Endodermal cell (in vitro differentiated cells): ENCODE measurements at places on chromosomes 2 and 18. TPM values are rescaled to one million over a fixed set of nuclear protein-coding genes. Genes with fewer than 3 reads are reported as not detected.
A peak's percentile ranks its signal among the peaks of the same experiment; 100 is the strongest.

DNA sequence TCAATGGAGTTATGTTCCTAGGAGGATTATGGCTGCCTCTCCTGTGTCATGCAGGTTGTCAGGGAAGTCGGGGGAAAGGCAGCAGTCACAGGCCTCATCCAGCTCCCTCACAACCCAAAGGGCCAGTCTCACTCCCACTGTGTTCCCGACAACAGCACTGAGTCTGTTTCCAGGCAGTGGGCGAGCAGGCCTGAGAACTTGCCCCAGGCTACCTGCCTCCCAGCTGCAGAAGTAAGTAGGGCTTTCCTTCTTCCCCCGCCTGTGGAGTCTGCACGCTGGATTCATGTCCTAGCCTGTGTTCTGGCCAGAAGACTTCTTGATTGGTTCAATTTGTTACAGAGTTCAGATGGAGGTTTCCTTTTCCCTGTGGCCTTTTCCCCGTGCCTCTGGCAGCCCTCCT is 8.2 kb upstream of the ZNF638 start:
- no peak for DNase-seq

GRCh38 chr2:95283562-95283961 is 9.3 kb downstream of the PROM2 start:
- DNase-seq: no peak

DNA sequence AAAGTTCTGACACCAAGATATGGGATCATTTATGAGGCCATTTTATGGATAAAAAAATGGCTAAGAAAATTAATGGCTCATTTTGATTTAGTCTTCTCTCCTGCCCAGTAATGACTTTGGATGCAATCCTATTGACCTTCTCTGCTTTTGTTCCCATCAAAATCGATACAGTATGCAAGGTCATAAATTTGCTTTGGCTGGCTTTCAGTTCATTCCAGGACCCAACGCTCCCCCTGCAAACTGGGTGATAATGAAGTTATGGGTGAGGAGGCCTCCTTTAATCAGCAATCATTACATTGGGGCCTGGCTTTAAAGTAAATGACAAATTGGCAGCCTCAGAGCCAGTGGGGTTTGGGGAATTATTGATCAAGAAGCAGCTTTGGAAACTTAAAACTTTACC is 351.8 kb upstream of the GYPC start:
- no peak for DNase-seq

DNA sequence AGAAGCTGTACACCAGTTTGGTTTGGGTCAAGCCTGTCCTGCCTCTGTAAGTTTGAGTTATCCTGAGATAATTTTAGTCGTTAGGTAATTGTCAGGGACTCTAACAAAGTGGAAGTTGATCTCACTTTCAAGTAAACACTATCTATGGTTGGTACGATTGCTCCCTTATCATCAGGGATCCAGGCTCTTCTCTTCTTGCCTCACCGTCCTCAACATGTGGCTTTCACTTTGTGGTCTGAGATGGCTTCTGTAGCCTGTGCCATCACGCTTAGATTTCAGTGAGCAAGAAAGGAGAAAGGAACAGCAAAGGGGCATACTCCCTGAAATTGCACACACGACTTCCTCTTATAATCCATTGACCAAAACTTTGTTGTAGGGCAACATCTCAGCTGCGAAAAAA is 115.6 kb downstream of the CTAGE1 start:
- DNase-seq: no peak

DNA sequence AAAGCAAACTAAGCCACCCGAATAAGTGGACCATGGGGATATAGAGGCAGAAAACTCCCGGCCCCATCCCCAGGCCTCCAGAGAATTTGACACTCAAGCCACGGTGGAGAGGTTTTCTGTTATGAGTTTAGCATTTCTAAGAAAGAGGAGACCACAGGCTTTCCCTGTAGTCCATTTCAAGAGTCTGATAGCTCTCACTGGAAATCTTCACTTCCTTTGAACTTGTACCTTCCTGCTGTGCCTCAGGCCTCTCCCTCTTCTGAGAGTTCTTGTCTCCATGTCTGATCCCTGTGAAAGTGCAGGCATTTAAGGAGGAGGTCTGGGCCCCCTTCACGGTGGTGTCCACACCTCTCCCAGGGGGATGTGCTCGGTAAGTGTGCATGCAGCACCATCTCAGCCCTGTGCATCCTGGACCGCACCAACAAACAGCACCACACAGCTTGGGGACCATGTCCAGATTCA is 113.7 kb downstream of the BCL2 start:
- no peak for DNase-seq

DNA sequence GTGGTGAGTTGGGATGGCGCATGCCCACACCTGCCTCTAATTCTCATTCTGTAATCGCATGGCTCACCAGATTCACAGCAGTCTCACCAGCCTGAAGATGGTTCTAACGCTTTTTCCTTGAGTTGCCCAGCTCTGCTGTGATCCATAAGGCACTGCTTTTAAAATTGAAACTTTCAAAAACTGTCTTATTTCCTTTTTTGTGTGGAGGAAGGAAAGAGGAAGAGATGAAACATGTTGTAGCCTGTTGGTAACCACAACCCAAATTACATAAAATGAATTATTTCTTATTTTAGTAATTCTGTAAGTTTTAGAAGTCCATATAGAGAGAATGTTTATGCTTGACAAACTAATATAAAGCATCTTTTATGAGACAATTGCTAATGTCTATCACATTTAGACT is 165.4 kb downstream of the RBM43 start:
- no peak for DNase-seq

- no peak for DNase-seq
Measured at GRCh38 chr18:34697233-34697632, 12.9 kb upstream of the DTNA start.

GRCh38 chr2:239034561-239035341 is 186.9 kb downstream of the TWIST2 start:
- DNase-seq: no peak

- DNase-seq: no peak
Measured at GRCh38 chr18:79092874-79093273, 23.7 kb downstream of the ATP9B start.

GRCh38 chr2:71348302-71348701 is 16.7 kb downstream of the ZNF638 start:
- DNase-seq: peak; percentile 54

DNA sequence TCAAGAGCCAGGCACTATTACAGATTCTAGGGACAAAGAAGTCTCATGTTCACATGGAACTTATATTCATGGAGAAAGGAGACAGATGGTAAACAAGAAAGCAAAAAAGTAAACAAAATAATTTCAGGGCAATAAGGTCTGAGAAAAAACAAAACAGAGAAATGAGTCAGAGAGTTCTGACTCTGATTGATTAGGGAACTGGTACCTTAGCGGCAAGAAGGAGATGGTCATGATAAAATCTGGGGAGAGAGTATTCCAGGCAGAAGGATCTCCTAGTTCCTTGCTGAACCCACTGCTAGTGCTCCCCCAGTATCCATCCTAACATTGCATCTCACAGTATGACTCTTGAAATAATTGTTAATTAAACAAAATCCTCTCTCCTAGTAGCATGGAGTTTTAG is 161.8 kb upstream of the KLF7 start:
- DNase-seq: no peak

DNA sequence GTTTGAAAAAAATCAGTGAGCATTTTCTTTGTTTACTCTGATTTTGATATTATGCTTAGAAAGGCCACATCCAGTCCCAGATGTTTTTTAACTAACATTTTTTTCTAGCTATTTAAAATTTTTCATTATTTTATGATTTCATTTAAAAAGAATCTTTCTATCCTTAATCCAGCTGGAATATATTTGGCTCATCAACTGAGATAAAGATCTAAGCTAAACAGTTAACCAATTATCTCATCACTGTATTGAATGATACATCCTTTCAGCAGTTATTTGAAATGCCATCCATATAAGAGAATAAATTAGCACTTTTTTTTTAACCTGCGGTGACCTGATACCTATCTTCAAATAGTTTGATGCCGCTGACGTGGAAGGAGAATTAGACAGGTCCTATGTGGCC is 245.5 kb upstream of the COPS8 start:
- DNase-seq: no peak

GRCh38 chr2:84704505-84705244 is 176.2 kb downstream of the TRABD2A start:
- no peak for DNase-seq

DNA sequence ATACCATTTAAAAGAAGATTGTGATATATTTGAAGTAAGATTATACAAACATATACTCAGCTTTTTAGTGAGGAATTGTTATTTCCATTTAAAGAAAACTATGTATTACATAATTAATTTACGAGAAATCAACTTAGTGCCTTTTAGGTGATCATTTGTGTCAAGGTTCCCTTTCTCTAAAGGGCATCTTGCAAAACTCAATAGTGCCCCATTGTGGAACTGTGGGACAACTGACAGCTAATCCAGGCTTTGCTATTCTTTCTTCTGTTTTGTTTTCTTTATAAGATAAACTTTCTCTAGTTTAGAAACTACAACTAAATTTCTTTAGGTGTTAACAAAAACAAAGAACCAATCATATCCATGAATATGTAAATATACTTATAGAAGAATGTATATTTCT is 24.3 kb upstream of the VIT start:
- DNase-seq: no peak

GRCh38 chr2:167733747-167734146 is 513.6 kb downstream of the STK39 start:
- DNase-seq: no peak

- DNase-seq: no peak
Measured at GRCh38 chr2:231720987-231721966, 13.0 kb downstream of the PTMA start.

DNA sequence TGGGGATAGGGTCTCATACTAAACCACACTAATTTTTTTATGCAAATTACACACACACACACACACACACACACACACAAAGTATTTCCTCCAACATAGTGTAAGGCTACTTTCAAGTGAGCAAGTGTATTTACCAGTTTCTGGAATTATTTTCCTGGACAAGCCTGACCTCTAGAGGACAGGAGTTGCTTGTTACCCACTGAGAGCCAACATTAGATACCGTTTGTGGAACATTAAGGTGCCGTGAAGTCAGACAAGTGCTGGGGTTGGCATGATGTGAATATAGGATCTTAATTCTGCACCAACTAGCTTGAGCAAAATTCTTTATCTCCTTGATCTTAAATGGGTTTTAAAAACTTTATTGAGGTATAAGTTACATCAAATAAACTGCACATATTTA is 39.3 kb upstream of the SERPINB2 start:
- DNase-seq: no peak

- peak; percentile 97 for DNase-seq
Measured at GRCh38 chr2:96470636-96471035, 34.5 kb downstream of the NEURL3 start.

- DNase-seq: peak; percentile 16
Measured at GRCh38 chr2:233006648-233007047, 6.4 kb downstream of the NGEF start.

DNA sequence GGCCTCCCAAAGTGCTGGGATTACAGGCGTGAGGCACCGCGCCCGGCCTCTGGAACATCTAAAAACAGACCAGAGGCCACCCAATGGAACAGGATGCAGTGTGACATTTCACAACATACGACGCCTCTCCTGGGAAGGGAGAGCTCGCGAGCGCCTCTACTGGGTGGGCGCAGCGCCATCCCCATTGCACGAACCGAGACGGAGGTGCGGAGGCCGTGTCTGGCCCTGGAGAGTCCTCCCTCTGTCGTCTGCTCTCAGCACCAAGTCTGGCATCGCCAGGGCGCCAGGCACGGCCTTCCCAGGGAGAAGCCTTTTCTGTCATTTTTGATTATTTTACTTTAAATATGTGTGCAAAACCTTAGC is 9.4 kb upstream of the GBX2 start:
- peak; percentile 93 for DNase-seq

DNA sequence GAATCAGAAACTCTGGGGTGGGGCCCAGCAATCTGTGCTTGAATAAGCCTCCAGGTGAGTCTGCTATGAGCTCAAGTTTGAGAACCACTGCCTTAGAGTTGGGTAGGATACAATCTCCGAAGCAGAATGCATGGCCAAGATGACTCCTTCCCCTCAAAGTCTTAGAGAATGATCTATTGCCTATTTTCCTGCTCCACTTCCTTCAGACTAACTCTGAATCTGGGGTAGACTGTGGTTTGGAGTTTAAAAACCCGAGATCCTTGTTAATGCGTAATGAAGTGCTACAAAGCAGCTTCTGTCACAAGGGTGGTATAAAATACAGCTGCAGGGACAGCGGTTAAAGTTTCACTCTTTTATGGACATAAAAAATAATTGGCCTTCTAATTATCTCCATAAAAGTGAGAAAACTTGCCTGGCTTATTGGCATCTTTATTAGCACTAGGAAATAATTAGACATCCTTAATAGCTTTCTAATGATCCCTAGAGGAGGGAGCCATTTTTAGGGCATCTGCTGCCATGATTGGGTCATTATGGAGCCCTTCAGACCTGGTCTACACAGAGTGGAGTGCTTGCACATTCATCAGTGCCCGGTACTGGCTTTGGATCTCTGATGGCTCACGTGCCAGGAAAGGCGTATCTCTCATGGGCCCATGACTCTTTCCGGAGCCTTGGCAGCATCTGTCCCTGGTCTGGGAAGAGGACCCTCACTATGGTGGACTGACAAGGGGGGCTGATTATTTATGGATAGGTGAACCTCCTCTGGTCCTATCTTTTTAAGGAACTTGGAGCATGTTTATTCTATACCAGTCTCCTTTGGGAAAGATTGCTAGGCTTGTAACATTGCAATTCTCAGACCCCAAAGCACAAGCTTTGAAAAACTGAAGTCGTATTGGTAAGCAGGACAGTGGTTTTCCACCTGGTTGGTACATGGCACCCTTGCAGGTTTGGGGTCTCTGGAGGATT is 28.2 kb downstream of the SIX2 start:
- DNase-seq: no peak

OTX1 gene
- total RNA-seq: 14.8 to 20.6 TPM (median 19.0 TPM) in 3 replicates

POTEI gene
- 0.07 to 0.33 TPM (median 0.13 TPM) in 3 replicates for total RNA-seq

CYS1 gene
- total RNA-seq: 0.26 to 0.29 TPM (median 0.27 TPM) in 3 replicates

RAB6C gene
- total RNA-seq: 0.22 TPM in 1 of 3 replicates, not detected in the others

GYPC gene
- 18.9 to 23.2 TPM (median 21.5 TPM) in 3 replicates for total RNA-seq

UGT1A4 gene
- not detected in 2 replicates for total RNA-seq

SIX2 gene
- not detected in 2 replicates for total RNA-seq

LBX2 gene
- total RNA-seq: 1.6 and 1.7 TPM in 2 replicates

ERFE gene
- 1.1 to 1.8 TPM (median 1.6 TPM) in 3 replicates for total RNA-seq

CHRND gene
- total RNA-seq: not detected in 3 replicates

NPHP1 gene
- 7.6 to 10.6 TPM (median 10.6 TPM) in 3 replicates for total RNA-seq

NYAP2 gene
- not detected in 2 replicates for total RNA-seq

PTPRN gene
- 1.1 and 1.2 TPM in 2 replicates for total RNA-seq

CFC1 gene
- total RNA-seq: 0.93 to 1.4 TPM in 2 of 3 replicates, not detected in the other

GPBAR1 gene
- total RNA-seq: 0.16 and 0.18 TPM in 2 replicates
